Stimulated activated CD8-positive, alpha-beta memory T cell treated with anti-CD3 and anti-CD28 coated beads, Interleukin-4, amount 100 ng/mL, for 1 hour (primary cell): ENCODE measurements at places on chromosomes 11 and 22.

DNA sequence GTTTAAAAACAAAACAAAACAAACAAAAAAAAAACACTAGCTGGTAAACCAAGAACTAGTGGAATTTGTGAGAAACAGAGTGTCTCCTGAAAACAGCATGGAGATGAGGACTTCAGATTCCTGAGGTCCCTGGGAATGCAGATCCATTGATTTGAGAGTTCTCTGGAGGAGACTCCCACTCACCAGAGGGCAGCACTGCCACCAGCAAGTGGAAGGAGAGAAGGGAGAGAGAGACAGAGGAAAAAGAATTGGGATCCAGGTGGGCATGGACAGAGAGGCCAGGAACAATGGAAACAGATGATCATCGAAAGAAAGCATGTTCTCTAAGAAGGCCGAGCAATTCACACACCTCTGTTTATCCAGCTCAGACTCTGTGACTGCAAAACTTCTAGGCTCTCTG lies 31.8 kb downstream of the ETS1 start:
- DNase-seq, result no peak

- DNase-seq, result no peak
Observed at GRCh38 chr11:45502226-45502545, 163.2 kb downstream of the CHST1 start.

DNA sequence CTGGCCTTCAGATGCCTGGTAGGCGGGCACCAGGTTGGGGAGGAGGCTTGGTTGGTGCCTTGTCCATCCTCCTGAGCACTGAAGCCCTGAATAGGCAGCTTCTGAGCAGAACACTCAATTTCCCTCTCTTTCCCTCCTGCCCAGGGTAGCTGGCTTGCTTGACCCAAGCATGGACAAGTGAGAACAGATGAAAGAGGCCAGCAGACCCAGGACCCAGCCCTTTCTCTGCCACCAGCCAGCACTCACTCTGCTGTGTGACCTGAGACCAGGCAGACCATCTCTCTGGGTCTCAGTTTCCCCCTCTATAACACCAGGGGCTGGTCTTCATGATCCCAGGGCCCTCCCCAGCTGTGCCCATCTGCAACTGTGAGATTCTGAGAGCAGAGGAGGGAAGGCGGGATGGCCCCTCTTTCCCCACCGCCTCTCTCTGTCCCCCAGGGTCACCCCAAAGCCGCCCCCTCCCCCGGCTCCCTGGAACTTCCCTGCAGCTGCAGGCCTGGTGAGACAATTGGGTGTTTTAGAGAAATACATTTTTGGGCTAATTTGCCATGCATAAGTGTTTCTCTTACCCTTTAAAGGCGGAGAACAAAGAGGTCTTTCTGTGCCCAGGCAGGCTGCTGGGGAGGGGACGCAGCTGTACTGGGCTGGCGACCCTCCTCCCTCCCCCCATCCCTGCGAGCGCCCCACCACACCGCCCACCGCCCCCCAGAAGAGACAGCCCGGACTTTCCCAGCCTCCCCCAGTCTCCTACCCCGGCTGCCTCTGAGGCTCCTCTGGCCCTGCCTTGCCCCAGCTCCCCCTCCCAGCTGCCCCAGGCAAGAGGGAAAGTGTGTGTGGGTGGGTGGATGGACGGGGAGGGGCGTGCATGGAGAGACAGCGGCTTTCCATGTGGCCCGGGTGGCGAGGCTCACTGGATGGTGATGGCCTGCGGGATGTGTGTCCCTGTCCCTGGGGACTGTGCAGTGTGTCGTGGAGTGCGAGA lies 30.8 kb upstream of the PICK1 start:
- DNase-seq, result no peak

DNA sequence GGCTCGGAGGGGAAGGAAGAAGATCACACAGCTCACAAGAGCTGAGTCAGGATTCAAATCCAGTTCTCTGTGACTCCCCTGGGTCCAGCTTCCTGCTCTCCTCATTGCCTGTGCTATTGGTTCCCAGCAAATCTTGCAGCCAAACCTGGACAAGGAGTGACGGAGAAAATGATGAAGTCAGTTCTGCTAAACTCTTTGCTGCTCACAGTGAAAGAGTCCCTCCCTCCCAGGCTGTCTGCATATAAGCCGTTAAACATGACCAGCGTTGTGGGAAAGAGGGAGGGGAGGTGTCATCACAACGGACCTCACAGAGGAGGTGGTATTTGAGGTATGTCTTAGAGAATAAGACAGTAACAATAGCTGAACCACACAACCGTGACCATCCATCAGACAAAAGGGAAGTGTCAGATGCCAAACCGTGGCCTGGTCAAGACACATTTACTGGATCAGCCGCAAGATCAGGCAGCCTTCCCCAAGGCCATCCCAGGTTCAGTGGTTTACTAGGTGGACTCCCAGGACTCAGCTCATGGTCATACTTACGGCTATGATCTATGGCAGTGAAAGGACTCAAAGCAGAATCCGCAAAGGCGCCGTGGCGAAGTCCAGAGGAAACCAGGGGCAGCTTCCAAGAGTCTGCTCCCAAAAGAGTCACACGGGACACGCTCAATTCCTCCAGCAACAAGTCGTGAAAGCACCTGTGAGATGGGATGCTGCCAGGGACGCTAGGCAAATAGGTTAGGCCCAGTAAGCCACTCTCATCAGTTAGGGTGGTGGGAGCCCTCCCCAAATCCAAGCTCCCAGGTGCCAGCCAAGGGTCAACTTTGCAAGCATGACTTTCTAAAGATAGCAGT lies 2.8 kb upstream of the CYTH4 start:
- no peak for DNase-seq

- DNase-seq, result no peak
Observed at GRCh38 chr22:43225609-43226008, 38.7 kb upstream of the TTLL12 start.

GRCh38 chr11:18193010-18193409 lies 20.4 kb downstream of the MRGPRX4 start:
- no peak for DNase-seq

GRCh38 chr22:24091551-24092420 lies 80.7 kb downstream of the CABIN1 start:
- no peak for DNase-seq
